ENCODE measurements at places on chromosomes 5 and 9.

DNA sequence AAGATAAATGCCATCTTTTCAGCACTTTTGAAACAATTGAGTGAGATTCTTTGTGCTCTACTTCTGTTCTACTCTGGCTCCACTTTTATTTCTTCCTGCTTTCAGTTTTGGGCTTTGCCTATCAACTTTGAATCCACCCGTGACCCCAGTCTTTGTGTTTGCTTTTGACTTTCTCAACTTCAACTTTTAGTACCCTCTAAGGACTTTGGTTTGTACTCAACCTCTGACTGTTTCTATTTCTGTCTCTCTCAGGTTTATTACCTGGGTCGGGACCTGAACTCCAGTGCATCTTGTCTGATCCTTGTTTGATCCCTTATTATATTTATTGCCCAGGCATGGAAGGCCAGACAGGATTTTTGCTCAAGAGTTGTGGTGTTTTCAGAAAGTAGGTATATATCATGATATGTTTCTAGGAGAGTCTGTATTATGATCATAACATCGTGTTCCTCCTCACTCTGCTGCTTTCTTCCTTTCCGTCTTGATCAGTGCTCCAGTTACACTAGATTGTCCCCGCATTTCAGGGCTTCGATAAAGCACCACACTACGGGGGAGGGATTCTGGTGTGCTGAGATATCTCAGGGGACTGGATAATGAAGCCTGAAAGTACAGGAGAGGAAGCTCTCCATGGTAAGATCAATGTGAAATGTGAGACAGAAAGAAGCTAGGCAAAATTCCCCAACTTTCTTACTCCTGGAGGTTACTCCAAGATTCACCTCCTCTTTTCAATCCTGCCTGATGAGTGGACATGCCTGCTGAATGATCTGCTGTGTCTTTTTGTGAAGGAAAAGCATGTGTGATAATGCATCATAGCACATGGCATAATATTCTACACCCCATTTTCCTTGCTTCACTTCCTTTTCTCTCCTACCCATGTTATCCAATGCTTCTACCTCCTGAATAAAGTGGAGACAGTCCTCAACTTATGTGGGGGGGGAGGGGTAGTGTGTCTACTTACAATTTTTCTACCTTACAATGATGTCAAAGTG, 155.5 kb upstream of the GRIN3A start:
- DNase-seq, result no peak

- DNase-seq, result no peak
Observed at GRCh38 chr5:111478266-111478665, 34.1 kb downstream of the STARD4 start.

GRCh38 chr5:1235379-1235778, 10.2 kb downstream of the SLC6A18 start:
- DNase-seq, result no peak

DNA sequence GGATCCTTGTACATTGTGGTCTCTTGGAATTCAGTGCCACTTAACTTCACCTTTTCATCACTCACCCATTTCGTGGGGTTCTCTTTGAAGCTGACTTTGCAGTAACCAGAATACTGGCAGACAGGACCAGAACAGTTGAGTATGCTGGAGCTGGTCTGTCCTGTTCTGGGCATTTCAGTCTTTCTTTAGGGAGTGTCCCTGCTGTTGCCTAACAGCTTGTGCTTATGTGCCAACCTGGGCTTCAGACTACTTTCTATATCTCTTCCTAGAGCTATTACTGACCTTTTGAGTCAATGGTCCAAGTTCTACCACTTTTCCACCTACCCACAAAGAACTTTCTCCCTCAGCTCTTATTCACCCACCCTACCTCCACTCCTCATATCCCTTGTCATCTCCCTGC, 10.0 kb upstream of the INSL6 start:
- DNase-seq, result no peak

DNA sequence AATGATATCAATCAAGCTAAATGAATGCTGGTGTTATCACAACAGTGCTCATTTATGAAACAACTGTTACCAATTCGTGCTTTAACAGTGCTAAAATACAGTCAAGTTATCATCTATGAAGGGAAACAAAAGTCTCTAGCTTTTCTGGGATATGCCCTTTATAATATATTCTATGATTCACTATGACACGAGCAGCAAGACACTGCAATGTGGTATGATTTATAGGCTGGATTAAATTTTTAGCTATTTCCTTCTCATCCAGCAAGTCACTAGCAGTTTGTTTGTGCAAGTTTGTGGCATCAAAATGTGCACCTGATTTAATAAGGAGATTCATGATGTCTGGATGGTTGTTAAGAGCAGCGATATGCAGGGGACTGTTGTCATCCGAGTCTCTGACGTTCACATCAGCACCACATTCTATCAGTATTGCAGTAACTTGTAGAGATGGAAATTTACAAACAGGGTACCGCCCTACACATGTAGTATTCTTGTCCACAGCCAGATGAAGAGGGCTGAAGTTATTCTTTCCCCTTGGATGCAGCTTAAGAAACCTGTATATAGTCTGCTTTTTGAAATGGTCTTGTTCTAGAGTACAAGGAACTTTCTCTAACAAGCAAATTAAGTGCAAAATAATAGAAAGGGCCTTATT, 20.3 kb downstream of the FEM1C start:
- no peak for DNase-seq

GRCh38 chr9:101485924-101486692, 47.5 kb upstream of the RNF20 start:
- peak; percentile 4 for DNase-seq

- no peak for DNase-seq
Observed at GRCh38 chr5:180526269-180526668, 32.1 kb downstream of the CNOT6 start.

DNA sequence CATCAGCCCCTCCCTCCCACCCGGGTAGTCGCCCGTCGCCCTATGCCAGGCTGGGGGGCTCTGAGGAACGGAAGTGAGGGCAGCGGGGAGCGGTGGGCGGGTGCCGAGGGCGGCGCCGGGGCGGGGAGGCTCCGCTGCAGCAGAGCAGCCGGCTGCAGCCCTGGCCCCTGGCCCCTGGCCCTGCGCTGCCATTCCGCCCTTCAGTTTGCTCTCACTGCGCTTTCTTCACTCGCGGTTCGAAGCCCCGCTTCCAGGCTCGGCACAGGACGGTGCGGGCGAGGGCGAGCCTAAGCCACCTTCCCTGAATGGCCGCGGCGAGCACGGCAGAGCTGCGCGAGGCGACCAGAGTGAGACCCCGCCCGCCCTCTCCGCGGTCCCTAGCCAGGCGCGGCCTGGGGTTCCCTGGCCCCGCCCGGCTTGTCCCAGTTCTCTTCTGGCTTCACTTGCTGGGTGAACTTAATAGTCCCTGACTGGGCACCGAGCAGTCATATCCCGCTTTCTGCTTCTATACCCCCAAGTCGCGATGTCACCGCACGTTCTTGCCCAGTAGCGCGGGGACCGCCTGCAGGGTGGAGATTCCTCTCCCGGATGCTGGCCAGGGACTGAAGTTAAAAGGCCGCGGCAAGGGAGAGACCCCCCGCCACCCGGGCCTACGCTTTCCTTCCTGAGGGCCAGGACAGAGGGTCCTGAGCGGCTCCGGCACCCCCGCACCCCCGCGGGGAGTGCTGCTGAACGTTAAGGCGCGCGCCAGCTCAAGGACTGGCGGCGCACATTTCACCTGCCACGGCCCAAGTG, 623 bp upstream of the TRIM36 start:
- no peak for DNase-seq

DNA sequence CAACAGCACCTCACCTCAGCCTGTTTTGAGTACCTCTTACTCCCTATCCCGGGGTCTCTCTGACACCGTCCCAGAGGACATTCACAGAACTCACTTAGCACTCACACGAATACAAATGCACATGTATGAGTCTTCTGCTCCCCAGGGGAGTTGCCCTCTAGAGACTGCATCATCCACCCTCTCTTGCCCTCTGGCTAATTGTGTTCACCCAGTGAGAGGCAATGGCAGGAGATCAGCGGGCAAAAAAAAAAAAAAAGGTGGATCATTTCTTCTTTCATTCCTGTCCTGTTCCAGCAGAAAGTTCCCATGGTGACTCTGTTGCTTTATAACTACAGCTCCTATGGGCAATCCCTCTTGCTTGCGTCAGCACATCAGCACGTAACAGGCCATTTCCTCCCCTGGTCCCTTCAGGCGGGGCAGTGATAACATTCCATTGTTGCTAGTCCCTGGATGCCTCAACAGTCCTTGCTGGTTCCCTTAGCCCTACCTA, 23.5 kb upstream of the SNX2 start:
- DNase-seq, result no peak

GRCh38 chr9:134130503-134131375, 5.1 kb upstream of the WDR5 start:
- no peak for DNase-seq

DNA sequence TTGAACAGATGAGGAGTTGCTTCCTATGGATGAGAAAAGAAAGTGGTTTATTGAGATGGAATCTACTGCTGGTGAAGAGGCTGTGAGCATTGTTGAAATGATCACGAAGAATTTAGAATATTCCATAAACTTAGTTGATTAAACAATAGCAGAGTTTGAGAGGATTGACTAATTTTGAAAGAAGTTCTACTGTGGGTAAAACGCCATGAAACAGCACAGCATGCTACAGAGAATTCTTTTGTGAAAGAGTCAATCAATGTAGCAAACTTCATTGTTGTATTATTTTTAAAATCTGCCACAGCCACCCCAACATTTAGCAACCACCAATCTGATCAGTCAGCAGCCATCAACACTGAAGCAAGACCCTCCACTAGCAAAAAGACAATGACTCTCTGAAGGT, 309.1 kb downstream of the SPOCK1 start:
- no peak for DNase-seq

- DNase-seq, result no peak
Observed at GRCh38 chr5:18507114-18507513, 872.9 kb downstream of the TAF11L14 start.

GRCh38 chr9:749716-750115, 91.8 kb upstream of the DMRT1 start:
- no peak for DNase-seq

DNA sequence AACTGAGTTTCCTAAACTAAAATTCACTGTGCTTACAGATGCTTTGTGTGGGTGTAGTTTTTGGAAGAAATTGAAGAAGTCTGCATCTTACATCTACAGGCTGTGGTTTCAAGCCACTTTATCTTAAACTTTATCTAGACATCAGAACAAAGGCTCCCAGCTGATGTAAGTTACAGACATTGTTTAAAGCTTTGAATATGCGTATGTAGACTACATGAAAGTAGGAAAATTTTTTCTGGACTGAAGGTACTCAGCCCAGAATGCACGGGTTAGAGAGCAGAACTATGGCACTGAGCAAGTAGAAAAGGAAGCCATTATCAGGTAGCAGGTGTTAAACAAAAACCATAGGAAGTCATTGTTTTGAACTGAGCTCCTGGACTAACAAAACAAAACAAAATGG, 185.4 kb downstream of the TTC39B start:
- no peak for DNase-seq

- DNase-seq, result peak; percentile 76
Observed at GRCh38 chr5:111254613-111255012, 30.4 kb downstream of the CAMK4 start.

GRCh38 chr5:152256580-152256979, 148.5 kb downstream of the NMUR2 start:
- no peak for DNase-seq

DNA sequence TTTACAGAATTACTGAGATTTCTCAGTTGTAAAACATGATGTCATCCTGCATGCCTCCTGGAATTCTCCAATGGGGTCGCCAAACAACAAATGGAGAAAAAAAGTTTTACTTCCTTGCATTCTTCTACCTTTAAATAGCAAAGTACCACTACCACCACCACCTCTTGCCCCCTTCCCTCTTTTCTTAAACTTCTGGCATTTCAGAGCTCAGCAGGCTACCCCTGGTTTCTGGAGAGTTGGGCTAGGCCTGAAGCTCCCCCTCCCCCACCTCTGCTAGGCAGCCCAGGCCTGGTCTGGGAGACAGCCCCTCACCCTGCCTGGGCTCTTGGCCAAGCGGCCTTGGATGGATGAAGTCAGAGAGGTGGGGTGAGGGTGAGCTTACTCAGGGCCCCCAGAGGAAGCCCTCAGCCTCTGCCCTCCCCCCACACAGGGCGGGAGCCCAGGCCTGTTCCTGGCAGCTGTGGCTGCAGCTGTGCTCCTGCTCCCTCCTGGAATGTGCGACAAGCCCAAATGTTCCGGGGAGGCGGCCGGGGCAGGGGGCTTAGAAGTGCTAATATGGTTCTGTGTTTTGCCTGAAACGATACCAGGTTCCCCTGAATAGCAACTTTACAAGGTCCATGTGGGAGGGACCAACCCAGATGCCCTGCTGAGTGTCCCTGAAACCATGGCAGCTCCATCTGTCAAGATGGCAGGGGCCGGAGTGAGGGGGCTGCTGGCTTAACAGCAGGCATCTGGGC, 6.0 kb upstream of the CCIN start:
- DNase-seq, result no peak

GRCh38 chr5:164346785-164347630, 841.6 kb downstream of the MAT2B start:
- DNase-seq, result no peak

- DNase-seq, result no peak
Observed at GRCh38 chr9:137385061-137385655, 37.8 kb downstream of the EXD3 start.

- DNase-seq, result no peak
Observed at GRCh38 chr5:136620016-136620419, 254.7 kb upstream of the TRPC7 start.

DNA sequence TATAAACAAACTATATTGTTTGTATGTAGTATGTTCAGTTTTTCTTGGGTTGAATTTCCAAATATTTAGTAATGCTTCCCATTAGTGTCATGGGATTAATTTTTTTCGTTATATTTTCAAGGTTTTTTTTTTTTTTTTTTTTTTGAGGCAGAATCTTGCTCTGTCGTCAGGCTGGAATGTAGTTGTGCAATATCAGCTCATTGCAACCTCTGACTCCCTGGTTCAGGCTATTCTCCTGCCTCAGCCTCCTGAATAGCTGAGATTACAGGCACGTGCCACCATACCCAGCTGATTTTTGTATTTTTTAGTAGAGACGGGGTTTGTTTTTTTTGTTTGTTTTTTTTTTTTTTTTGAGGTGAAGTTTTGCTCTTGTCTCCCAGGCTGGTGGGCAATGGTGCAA, 10.6 kb downstream of the DDX46 start:
- DNase-seq, result no peak

DNA sequence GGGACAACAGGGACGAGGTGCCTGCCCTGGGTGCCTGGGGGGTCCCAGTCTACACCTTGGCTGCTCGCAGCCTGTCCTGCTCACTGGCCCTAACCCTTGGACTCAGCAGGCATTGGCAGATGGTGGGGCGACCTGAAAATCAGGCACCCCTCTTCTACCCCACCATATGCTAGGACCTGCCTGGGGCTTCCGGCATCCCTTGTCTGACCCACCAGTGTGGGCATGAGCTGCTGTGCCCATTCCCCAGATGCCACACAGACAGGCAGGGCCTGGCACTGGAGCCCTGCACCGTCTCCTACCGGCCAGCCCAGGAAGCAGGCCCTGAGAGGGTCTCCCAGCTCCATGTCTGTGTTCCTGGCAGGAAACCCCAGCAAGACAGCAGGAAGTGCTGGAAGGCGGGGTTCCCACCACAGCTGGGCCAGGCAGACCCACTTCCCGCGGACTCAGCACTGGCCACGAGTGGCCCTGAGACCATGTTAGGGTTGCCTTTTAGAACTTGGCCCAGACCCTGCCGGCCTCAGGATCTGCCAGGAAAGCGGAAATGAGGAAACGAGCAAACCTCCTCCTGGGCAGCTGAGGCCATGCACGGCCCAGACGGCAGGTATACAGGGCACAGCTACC, 3.1 kb downstream of the NINJ1 start:
- DNase-seq, result no peak

Measured in GM06990 (cell line).